ENCODE measurements at places on chromosomes 5 and 9.

GRCh38 chr5:178586396-178586795, 3.8 kb downstream of the COL23A1 start:
- no peak for DNase-seq

DNA sequence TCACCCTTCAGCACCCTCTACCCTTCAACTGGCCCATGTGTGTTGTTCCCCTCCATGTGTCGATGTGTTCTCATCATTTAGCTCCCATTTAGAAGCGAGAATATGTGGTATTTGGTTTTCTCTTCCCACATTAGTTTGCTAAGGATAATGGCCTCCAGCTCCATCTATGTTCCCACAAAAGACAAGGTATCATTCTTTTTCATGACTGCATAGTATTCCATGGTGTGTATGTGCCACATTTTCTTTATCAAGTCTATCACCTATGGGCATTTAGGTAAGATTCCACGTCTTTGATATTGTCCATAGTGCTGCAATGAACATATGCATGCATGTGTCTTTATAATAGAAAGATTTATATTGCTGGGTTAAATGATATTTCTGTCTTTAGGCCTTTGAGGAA, 325.1 kb upstream of the ADAMTS16 start:
- DNase-seq = no peak

DNA sequence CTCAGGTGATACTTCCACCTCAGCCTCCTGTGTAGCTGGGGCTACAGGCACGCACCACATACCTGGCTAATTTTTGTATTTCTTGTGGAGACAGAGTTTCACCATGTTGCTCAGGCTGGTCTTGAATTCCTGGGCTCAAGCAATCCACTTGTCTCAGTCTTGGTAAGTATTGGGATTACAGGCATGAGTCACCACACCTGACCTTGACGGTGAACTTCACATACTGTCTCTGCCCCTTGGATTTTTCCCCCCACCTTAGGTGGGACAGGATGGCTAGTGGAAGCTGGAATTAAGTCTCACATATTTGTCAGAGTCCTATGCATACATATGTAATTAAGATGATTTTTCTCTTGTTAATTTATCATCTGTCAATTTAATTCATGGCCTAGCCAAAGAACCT, 20.9 kb upstream of the RFK start:
- DNase-seq = no peak

- no peak for DNase-seq
Measured at GRCh38 chr5:165477546-165477945, 1972.1 kb downstream of the MAT2B start.

DNA sequence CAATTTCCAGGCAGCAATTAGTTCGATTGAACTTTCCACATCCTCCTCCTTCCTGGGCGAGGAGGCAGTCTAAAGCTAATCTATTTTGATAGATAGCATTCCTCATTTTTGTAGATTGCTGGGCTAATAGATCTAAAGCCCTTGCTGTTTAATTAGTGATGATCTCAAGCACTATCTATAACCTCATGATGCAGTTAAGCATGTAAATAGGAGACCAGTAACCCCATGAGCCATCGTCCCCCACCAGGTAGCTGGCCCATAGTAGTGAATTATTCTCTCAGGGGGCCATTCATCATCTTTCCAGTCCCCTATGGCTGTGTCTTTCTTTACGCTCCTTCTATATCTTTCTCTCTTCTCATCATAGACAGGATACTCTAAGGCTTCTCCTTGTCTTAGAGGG, 14.9 kb downstream of the CEL start:
- no peak for DNase-seq

DNA sequence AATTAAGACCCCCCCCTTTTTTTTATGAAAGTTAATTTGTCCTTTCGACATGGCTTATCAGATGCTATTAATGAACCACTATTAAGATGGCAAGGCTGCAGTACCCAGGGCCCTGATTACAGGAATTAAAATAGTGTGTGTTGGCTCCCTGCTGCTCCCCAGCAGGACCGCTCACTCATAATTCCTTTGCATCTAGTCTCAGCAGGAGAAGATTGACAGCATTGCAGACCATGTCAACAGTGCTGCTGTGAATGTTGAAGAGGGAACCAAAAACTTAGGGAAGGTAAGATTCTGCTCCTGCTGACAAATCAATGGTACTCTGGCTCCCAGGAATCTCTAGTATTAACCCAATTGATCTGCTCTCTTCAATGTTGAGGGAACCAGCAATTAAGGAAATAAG, 61.0 kb downstream of the STX17 start:
- no peak for DNase-seq

DNA sequence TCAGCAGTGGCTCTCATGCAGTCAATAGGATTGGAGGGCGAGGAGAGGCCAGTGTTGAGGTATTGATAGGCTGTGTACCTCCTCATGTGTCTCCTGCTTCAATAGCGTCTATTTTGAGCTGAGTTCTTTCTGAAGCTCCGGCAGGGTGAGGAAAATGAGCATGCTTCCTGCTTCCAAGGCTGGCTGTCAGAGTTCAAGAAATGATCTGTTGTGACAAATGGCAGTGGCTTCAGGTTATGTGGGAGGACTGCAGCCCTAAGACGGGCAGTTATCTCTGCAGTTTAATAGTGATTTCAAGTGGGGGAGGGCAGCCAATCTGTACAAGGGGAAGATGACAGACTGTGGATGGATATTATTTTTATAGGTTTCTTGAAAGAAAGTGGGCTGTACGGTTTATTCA, 54.0 kb upstream of the CXCL14 start:
- no peak for DNase-seq

DNA sequence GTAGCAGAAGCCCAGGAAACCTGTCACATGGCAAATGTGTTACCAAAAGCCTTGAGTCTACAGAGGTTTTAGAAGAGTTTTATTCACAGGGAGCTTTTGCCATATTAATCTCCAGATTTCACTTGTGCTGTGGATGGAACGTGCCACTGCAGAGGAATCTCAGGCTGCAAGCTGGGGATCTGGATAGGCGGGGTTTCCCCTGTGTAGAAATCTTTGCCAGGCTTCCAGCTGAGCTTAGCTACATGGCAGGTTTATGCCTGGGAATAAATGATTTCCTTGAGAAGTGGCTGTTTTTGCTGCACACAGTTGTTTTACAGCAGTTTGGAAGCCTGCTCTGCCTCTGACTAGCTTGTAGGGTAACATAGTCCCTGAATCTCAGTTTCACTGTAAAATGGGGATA, 224.6 kb upstream of the PLPPR1 start:
- no peak for DNase-seq

DNA sequence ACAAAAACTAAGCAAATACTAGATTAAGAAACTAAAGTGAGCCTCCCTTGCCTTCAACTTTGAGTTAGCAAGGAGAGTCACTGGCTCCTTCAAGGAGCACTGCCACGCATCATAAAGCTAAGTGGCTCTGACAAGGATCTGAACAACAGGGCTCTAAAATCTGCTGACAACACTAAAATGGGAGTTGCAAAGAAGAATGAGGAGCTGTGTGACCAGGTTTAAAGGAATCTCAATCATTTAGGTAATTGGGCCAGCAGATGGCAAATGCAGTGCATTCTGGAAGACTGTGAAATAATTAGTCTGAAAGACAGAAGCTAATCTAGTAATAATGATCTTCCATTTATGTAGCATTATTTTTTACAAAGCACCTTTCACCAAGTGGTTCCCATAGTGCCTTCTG, 297.0 kb upstream of the TAS2R1 start:
- DNase-seq = no peak

DNA sequence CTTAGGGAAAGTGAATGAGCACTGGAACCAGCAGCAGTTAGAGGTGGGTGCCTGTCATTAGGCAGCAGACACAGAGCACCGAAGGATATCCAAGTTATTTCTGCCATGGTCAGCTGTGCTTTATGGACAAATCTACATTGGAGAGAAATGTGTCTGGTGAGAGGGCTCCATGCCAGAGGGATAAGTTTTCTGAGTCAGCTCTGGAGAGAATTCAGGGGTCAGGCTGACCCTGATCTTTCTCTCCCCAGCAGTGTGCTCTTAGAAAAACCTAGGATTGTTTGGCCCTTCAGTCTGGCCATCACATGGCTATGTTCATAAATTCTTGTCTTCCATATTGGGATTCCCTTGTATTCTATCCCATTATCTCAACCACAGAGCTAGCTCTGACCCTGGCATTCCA, 8.9 kb upstream of the IL17B start:
- DNase-seq = no peak

GRCh38 chr5:90853750-90854149, 295.2 kb downstream of the ADGRV1 start:
- no peak for DNase-seq

GRCh38 chr5:96067894-96068614, 106.4 kb upstream of the ELL2 start:
- DNase-seq = no peak

DNA sequence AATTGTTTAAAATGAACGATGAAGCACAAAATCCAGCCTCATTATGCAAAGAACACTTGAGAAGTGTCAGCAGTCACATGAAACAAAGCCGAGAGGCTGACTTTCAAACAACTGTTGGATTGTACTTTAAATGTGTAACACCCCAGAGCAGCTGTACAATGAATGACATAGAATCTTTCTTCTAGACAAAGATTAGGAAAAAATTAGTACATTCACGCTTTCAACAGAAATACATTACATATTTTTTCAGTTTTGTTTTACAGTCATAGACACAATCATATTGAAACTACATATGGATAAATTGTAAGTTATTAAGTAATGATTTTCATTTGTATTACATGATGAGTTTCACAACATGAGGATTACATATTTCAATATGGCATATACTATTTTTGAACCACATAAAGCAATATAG, 10.6 kb upstream of the AGXT2 start:
- DNase-seq = no peak

DNA sequence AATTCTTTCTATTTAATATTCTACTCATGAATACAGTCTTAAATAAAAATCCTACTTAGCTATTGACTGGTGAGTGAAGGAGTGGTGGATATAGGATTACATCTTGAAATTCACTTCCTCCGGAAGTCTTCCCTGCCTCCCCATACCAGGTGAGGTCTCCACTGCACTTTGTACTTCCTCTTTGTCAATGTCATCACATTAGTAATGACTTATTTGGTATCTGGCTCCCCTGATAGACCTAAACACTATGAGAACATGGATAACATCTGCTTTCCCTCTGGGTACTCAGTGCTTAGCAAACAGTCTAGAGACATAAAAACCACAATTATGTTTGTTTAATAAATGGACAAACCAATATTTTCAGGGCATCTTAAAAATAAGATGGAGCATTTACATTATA, 532.1 kb downstream of the PDE4D start:
- no peak for DNase-seq

- DNase-seq = no peak
Measured at GRCh38 chr9:91253488-91253887, 108.2 kb downstream of the AUH start.

- DNase-seq = no peak
Measured at GRCh38 chr9:70874451-70874850, 247.0 kb downstream of the TRPM3 start.

DNA sequence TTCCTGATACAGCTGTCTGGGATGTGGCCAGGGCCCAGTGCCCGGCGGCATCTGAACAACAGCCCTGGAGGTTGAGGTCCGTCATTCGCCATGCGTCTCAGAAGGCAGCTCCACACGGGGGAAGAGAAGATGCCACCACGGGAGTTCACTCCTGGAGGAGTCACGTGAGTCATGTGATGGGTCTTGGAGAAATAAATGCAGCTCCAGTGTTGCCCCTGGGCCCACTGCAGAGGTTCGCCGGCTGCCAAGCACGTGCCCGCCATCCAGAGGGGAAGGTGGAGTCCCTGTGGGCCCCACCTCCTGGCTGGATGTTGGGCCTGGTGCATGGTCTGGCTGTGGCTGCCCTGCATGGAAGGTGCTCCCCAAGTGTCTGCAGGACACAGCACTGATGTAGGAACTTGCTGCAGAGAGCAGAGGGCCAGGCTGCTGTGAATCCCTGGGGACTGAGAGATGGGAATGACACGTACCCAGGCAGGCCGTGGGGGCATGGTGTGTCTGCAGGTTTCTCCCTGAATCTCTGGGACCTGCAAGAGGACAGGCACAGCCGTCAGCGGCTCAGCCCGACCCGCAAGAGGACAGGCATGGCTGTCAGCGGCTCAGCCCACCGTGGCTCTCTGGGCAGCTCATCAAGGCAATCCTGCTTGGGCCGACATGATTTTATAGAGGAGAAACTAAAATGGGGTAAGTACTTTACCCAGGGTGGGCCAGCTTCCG, 418.3 kb upstream of the IRX4 start:
- no peak for DNase-seq

- DNase-seq = no peak
Measured at GRCh38 chr5:178252258-178252657, 19.7 kb upstream of the PHYKPL start.

- DNase-seq = no peak
Measured at GRCh38 chr5:129125819-129126218, 31.3 kb downstream of the ISOC1 start.

GRCh38 chr9:76692458-76693129, 71.6 kb upstream of the PCA3 start:
- no peak for DNase-seq

- DNase-seq = no peak
Measured at GRCh38 chr5:155459889-155460500, 446.4 kb downstream of the KIF4B start.

DNA sequence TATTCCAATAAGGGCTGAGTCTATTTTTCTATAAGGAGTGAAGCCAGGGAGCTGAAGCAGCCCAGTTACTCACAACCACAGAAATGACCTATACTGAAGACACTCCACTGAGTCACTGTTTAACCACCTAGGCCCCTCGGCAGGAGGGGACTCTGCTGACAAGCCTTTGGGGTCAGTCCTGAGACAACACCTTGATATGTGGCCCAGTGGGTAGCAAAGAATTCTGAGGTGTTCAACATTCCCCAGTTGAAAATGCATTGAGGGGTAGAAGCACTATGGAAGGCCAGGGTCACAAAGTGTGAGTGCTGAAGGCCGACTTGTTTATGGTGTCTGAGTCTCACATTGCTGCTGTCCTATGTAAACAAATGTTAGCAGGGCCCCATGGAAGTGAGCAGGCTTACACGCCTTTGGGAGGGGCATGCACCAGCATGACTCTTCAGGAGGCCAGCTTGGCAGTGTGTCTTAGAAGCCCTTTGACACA, 112.6 kb upstream of the NFIL3 start:
- DNase-seq = no peak

GRCh38 chr5:134732819-134733218, 5.5 kb upstream of the CAMLG start:
- DNase-seq = no peak

GRCh38 chr9:96565671-96566497, 53.8 kb downstream of the CDC14B start:
- DNase-seq = no peak

GRCh38 chr9:13013991-13014883, 239.4 kb downstream of the LURAP1L start:
- no peak for DNase-seq

- no peak for DNase-seq
Measured at GRCh38 chr9:124260769-124261603, 3.2 kb downstream of the NEK6 start.

- DNase-seq = no peak
Measured at GRCh38 chr5:66565878-66566277, 30.3 kb upstream of the MAST4 start.

- no peak for DNase-seq
Measured at GRCh38 chr5:168159425-168159824, 132.0 kb upstream of the WWC1 start.
